Activated CD4-positive, alpha-beta T cell treated with anti-CD3 and anti-CD28 coated beads, Interleukin-2, amount 10 ng/mL, durations not matched to agents 24 days and 14 days (primary cell): ENCODE measurements at places on chromosomes 6 and 20. TPM values are rescaled to one million over a fixed set of nuclear protein-coding genes. Genes with fewer than 3 reads are reported as not detected.

Gene THBS2
- total RNA-seq = not detected in 2 replicates

Gene VARS2
- 74.8 and 84.2 TPM in 2 replicates for total RNA-seq

Gene MYLIP
- 18.3 and 18.5 TPM in 2 replicates for total RNA-seq

GRCh38 chr6:24536466-24536865, 41.7 kb downstream of the ALDH5A1 start:
- no peaks in the 10 kb centered on the region for H3K4me1 ChIP-seq
- H3K27ac ChIP-seq = no peak overlapping the region
- H3K36me3 ChIP-seq = no peaks in the 10 kb centered on the region
- H3K27me3 ChIP-seq = no peaks in the 10 kb centered on the region
- no peak for DNase-seq
